Kidney (tissue), 22 donors: ENCODE measurements at places on chromosomes 3 and 15. TPM values are rescaled to one million over a fixed set of nuclear protein-coding genes. Genes with fewer than 3 reads are reported as not detected.

DNA sequence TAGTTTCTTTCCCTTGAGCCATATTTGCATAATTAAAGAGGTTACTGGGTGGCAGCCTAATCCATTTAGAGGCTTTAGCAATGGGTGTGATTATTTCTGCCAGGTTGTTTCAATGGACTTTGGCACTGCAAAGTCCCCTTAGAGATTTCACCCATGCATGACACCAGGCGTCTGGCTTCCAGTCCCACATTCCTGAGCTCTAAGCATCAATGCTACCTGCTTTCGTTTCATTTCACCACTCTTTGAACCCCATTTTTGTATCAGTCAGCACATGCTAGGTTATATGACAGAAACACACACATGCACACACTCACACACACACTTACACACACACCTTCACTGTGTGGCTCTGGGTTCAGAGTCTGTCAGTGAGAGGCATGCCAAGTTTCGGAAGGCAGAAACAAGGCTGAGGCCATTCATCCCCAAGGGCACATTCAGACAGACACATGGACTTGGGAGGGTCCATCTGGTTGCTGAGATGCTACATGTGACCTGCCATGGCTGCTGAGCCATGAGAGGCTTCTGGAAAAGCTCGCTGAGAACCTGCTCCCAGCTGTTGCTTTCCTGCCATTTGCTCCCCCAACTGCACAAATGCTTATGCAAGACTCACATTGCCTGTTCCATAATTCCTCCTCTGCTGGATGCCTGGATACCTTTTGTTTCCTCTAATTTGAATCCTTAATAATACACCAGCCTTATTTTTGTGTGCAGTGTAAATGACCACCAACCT lies 354.1 kb downstream of the GABRG3 start:
- no peaks in the 10 kb centered on the region for H3K36me3 ChIP-seq
- peak overlapping the region; percentile 22 for H3K4me3 ChIP-seq
- peak overlapping the region; percentile 81 for H3K27ac ChIP-seq
- H3K4me1 ChIP-seq, result peaks cover 8% of the 10 kb centered on the region
- DNase-seq, result no peak

ACTL6A gene
- 40.7 TPM for total RNA-seq

GRCh38 chr15:98727115-98728040 lies 79.0 kb downstream of the IGF1R start:
- H3K36me3 ChIP-seq, result no peaks in the 10 kb centered on the region
- no peak overlapping the region for H3K4me3 ChIP-seq
- DNase-seq, result peak; percentile 91
- H3K27me3 ChIP-seq, result no peaks in the 10 kb centered on the region
- no peaks in the 10 kb centered on the region for H3K4me1 ChIP-seq

- no peak overlapping the region for H3K4me3 ChIP-seq
- H3K36me3 ChIP-seq, result no peaks in the 10 kb centered on the region
- no peaks in the 10 kb centered on the region for H3K27me3 ChIP-seq
- H3K4me1 ChIP-seq, result no peaks in the 10 kb centered on the region
- DNase-seq, result no peak
- H3K27ac ChIP-seq, result no peak overlapping the region
These were observed 239.3 kb upstream of the GBE1 start for GRCh38 chr3:82000773-82001172.

DNA sequence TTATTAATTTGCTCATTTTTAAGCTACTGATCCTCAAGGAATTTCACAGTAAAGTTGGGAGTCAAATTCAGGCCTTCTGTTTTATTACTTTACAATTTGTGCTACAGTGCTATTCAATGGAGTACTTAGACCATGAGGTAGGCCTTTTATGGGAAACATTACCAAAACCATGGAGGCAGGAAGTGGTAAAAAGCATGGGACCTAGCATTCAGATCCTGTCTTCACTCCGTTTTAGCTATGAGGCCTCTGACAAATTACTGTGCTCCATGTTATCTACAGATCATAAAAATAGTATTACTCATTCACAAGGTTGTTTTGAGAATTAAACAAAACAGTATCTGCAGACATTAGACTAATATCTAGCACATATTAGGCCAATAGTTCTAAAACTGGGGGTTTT lies 140.6 kb upstream of the SLITRK3 start:
- no peak for DNase-seq
- no peaks in the 10 kb centered on the region for H3K36me3 ChIP-seq
- no peak overlapping the region for H3K27ac ChIP-seq
- H3K27me3 ChIP-seq, result no peaks in the 10 kb centered on the region
- H3K4me3 ChIP-seq, result no peak overlapping the region

DNA sequence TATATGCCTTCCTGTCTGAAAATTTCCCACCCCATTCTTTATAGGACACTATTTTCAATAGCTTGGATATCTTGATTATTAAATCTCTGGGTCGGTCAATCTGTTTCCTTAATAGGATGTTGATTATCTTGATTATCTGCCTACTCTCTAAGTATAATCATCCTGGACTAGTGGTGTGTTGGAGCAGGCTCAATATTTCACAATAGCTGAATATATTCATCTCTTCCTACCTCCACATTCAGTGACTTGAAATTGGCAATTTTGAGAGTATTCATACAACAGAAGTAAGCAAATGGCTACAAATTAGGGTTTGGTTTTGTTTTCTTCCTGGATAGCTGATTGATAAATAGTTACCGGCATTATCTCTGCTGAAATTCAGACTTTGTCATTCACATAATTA lies 1162.6 kb downstream of the ROBO1 start:
- peaks cover 4% of the 10 kb centered on the region for H3K36me3 ChIP-seq
- H3K27ac ChIP-seq, result no peak overlapping the region

DNA sequence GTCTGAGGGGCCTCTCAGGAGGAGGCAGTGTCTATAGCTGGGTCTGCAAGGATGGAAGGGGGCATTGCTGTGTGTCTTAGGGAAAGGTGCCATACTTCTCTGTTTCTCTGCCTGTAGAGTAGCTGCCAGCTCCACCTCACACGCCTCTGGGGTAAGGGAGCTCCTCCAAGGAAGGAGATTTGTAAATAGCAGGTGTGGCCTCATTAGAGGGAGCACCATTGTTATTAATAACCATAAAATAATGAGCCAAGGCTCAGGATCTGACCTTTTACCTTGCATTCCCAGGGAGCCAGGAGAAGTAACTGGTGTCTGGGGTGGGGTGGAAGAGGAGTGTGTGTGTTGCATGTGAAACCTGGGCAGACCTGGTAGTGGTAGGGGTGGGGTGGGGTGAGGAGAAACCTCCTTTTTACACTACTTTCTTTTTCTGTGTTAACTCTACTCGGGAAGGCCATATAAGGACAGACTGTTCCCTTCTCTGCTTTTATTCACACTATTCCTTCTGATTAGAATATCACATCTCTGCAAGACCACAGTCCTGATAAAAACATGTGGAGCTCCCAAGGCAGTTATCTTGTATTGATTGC lies 2.2 kb upstream of the C15orf39 start:
- H3K4me3 ChIP-seq, result no peak overlapping the region
- DNase-seq, result no peak

DNA sequence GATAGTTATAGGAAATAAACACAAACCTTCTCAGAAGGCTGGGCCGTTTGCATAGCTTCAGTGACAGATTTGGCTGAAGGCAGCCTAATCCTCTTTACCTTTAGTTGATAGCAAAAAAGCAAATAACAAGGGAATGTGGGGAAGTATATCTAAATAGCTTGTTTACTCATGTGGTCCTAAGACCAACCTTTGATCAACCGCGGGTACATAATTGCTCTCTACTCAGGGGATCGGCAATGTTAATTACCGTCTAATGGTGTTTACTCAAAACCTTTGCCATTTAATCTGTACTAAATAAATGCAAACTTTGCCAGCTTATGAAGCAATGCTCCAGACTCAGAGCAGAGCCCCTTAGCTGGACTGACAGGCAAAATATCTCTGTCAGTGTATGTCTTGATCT lies 51.6 kb downstream of the EIF3J start:
- no peak overlapping the region for H3K27ac ChIP-seq
- H3K4me1 ChIP-seq, result no peaks in the 10 kb centered on the region
- H3K27me3 ChIP-seq, result no peaks in the 10 kb centered on the region
- H3K36me3 ChIP-seq, result peaks cover 8% of the 10 kb centered on the region
- DNase-seq, result no peak

DNA sequence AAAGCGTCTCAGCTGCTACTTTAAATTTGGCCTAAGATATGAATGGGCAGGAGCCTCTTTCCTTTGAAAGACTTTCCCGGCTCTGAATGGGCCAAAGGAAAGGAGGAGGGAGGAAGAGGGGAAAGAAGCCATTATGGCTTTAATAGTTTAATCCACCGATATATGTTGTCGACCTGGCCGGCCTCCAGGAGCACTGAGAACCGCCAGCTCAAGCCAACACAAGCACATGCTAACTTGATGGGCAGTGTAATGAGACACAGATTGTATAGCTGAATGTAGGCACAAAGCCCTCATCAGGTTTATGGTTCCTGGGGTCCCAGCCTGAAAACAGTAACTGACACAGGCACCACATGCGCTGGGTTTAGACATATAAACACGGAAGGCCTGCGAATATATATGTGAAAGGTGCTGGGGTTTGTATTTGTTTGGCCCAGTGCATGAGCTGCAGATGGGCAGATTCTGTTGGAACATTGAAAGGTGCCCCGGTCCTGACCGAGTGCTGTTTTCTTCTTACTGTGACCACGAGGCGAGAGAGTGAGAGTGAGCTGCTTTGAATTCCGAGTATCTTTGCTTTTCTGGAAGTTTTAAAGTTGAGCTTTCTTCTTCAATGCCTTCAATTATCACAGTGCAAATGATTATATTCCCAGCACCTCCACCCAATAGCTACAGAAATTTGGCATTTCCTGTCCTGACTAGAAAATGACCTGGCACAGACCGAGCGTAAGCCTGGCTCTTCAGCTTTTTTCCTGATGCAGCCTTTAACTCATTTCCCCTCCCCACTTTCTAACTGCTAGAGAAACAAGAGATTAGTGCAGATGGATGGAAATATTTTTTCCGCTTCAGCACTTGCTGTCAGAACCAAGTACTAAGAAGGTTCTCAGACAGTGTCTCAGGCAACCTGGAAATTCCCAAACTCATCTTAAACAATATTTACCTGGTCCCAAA lies 267.3 kb downstream of the RORA start:
- no peak overlapping the region for H3K27ac ChIP-seq
- no peaks in the 10 kb centered on the region for H3K36me3 ChIP-seq
- peaks cover 3% of the 10 kb centered on the region for H3K4me1 ChIP-seq
- no peak overlapping the region for H3K4me3 ChIP-seq
- no peak for DNase-seq
- no peaks in the 10 kb centered on the region for H3K27me3 ChIP-seq
